ENCODE measurements at places on chromosomes 2 and 18.

- DNase-seq: no peak
Observed at GRCh38 chr2:229748950-229749349, 34.6 kb upstream of the DNER start.

GRCh38 chr2:102418421-102418961, 4.5 kb upstream of the IL18RAP start:
- DNase-seq: no peak

- no peak for DNase-seq
Observed at GRCh38 chr2:179675435-179675834, 186.0 kb downstream of the ZNF385B start.

DNA sequence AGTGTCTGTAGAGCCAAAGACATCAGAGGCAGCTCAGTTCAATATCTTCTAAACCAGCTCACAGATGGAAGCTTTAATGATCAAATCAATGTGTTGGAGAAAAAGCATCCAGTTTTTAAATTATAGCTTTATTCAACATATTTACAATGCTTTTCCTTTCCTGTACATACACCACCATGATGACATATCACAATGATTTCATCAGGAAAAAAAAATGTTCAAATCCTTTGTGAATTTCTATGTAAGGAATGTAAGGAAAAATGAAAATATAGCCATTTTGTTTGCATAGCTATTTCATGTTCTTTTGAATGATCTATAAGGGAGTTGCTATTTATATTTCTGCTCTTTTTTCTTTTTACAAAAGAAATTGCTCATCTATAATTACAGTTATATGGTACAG, 134.7 kb upstream of the CDH20 start:
- DNase-seq: no peak

GRCh38 chr18:22705328-22705727, 227.8 kb upstream of the RBBP8 start:
- DNase-seq: no peak

DNA sequence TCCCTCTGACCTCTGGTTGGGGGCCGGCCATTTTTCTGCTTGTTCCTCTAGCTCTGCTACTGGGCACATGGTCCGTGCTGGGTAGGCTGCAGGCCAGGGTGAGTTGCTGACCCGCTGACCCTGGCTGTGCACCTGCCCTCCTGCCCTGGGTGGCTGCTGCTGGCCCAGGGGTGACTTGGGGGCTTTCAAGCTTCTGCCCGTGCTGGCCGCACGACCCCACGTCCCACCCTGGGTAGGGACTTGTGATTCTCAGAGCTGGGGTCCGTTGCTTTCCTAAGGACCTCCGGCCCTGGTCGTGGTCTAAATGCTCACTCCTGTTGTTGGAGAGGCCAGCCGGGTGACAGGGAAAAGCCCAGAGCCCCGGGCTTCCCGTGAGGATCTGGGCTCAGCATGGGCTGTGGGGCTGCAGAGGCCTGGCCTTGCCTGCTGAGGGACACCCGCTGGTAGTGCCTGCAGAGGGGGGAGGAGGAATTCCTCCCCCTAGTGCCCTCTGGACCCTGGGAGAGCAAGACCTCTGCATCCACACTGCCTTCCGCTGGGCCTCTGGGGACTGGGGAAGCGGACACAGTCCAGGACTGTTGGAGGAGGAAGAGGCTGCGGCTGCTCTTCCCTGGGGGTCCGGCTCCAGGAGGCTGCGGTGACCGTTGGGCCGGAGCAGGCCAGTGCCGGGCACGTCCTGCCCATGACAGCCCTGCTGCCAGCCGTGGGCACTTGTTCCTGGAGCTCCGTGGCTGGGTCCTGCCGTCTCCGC, 6.3 kb upstream of the GAL3ST2 start:
- DNase-seq: no peak

GRCh38 chr2:176856683-176857082, 355.9 kb upstream of the HNRNPA3 start:
- no peak for DNase-seq

GRCh38 chr18:29494371-29494770, 1317.4 kb upstream of the CDH2 start:
- no peak for DNase-seq

GRCh38 chr2:222708274-222708710, 36.8 kb downstream of the MOGAT1 start:
- DNase-seq: peak; percentile 78

DNA sequence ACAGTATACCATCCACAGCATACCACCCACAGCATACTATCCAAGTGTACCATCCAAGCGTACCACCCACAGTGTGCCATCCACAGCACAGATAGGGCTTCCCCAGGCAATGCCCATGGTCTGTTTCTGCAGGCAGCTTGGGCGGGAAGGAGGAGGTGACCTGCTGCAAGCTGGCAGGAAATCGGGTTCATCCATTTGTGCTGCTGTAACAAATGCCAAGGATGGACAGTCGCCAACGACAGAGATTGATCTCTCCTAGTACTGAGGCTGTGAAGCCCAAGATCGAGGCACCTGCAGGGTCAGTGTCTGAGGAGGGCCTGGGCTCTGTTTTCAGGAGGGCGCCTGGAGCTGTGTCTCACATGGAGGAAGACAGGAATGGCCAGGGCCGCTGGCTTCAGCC, 93.6 kb upstream of the SNTG2 start:
- DNase-seq: no peak

DNA sequence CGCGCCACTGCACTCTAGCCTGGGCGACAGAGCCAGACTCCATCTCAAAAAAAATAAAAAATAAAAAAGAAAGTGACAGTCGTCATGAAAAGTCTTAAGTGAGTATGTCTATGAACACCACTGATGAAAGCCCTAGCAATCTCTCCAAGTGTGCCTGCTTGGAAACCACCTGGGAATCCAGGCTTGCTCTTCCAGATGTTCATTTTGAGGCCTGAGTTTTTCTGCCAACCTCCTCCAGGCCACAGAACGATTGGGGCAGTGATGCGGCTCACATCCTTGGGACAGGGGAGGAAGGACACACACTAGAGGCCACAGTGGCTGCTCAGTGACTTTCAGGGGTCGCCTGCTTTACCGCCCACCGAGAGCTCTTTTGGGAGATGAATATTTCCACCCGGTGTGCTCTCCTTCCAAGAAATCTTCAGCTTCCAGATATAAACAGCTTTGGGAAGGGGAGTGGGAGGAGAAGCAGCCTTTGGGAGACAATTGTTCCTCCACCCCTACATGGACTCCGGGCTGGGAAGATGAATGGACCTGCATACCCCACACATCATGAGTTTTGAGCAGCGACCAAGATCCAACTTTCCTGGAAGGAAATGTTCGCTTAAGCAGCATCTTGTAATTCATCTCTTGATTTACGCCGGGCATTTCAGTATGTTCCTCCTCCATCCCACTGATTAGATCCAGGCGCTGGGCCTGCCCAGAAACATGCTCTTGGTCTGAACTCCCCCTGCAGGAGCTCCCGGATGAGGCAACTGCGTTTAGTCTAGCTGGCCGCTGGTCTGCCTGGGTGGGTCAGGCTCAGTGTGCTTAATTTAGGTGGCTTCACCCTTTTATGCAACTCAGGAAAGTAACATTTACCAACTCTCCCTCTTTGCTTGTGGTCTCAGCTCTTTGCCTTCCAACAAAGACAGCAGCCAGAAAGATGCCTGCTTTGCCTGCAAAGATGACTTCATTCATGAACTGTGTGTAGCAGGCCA, 6.2 kb upstream of the ARMC9 start:
- DNase-seq: peak; percentile 87

DNA sequence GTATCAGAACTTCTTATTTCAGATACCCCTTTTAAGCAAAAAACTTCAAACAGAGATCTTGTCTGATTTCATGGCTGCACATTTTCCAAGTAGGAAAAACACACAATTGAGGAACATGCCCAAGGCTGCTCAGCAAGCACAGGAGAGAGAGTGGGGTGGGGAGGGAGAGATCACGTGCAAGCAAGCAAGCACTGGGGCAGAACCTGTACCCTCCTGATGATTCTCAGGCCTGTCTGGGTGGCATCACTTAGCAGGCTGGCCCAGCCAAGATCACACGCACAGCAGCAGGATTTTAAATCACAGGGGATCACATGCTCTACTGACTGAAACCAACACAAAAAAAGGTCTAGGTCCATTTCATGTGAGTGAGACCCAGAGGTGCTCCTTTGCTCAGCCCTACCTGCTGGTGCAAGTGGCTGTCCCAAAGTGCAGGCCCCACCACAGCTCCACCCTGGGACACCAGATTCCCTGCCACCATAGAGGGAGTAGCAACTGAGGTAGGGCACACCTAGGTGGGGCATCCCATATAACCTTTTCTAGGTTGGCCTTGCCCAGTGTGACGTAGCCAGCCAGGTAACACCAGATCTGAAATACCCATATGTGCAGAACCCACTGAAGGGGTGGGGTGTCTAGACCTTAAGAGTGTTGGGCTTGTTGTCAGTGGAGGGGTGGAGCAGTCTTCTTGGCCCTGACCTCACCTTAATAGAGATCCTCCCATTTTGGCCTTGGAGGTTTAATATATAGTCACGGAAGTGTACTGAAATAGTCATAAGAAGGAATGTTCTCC, 1.8 kb upstream of the LYPD6B start:
- DNase-seq: no peak

GRCh38 chr2:196171248-196171871, at the start of gene STK17B:
Gene STK17B (minus strand): TSS chr2:196171578. CDS start chr2:196163383, 8,195 bp downstream.
- peak; percentile 95 for DNase-seq

DNA sequence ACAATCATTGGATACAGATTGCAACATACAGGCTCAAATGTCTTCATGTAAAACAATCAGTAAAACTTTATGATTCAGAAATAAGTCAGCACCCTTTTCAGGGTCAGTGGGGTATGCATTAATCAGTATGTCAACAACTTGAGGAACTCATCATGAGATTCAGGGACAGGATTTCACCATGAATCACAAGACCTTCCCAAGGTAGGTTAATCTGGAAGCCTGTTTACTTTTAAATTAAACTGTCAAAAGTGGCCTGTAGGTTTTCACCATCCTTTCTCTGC, 104.8 kb downstream of the SP100 start:
- no peak for DNase-seq

DNA sequence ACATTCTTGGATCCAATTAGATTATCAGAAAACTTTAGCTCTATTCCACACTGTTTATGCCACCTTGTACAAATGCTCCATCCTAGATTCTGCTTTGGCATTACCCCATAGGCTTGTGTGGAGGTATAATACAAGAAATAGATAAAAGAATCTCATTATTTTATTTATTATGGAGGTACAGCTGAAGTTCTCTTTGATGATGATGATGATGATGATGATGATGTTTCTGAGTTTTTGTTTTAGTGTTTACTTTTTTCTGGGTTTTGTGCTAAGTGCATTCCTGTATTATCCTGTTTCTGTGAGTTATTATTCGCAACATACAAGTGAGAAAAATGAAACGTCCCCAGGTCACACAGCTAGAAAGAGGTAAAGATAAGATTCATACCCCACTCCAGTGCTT, 43.4 kb downstream of the ANXA4 start:
- DNase-seq: no peak

- no peak for DNase-seq
Observed at GRCh38 chr2:65392609-65393008, 39.8 kb downstream of the SPRED2 start.

DNA sequence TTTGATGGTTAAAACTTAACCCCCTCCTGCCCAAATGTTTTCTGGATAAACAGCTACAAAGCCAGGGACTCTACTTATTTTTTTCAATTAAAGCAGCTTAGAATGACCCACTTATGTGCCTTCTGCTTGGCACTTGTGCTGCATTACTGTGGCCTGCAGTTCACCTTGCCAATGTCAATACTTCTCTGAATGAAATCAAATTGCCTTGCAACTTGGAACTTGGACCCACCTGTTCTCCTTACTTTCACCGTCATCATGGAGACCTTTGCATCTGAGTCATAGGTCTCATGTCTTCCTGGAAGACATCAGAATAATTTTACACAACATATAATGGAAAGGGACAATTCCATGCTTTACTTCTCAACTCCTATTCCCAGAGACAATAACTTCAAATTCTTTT, 92.1 kb upstream of the FHL2 start:
- DNase-seq: no peak

DNA sequence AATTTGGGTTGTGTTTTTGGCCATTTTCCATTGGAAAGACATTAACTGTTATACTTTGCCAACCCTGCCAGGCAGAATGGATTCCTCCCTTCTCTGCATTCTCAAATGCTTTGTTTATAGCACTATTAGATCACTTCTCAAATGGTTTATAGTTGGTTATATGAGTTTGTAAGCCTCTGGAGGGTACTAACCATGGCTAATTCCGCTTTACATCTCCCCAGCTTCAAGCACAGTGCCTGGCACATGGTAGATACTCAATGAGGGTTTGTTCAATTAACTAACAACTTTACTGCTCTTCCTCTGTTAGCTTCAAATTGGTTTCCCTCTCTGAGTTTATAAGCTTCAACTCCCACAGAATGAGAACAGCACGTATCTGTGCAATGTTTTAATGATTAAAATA, 213.5 kb downstream of the SOX11 start:
- no peak for DNase-seq

- no peak for DNase-seq
Observed at GRCh38 chr2:67486041-67486796, 89.1 kb downstream of the ETAA1 start.

- DNase-seq: no peak
Observed at GRCh38 chr2:224934526-224935188, 107.6 kb downstream of the DOCK10 start.

- DNase-seq: no peak
Observed at GRCh38 chr2:122864728-122865127, 1109.3 kb downstream of the TSN start.

- DNase-seq: no peak
Observed at GRCh38 chr2:220034426-220035130, 407.1 kb downstream of the SLC4A3 start.

- DNase-seq: no peak
Observed at GRCh38 chr2:159650574-159650973, 34.2 kb upstream of the BAZ2B start.

- DNase-seq: no peak
Observed at GRCh38 chr2:142315346-142315745, 184.5 kb upstream of the LRP1B start.

GRCh38 chr2:132804051-132804450, 134.0 kb upstream of the LYPD1 start:
- no peak for DNase-seq

GRCh38 chr2:86286516-86286915, 50.9 kb downstream of the REEP1 start:
- no peak for DNase-seq

DNA sequence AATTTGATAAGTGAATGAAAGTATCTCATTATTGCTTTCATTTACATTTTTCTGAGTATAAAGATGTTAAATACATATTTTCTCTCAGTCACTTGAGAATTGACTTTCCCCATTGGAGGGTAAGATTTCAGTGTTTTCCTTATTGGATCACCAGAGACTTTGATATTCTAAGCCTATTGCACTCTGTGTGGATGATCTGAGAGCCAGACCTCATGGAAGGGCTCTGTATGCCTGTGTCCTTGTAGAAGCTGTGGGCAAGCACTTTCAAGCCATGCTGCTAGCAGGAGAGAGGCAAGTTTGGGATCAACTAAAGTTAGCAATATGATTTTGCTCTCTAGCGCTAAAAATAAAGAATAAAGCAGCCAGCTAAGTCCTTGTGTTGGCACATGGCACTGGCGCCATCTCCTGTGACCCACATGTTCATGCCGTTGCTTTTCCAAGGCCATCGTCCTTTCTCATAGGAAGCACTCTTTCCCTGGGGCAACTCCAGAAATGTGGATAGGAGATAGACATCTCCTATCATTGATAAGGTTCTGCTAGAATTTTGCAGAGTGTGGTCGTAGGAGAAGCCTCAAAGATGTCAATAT, 72.6 kb downstream of the AOX1 start:
- no peak for DNase-seq

GRCh38 chr18:29459972-29460371, 1283.0 kb upstream of the CDH2 start:
- peak; percentile 6 for DNase-seq
